ENCODE measurements at places on chromosomes 2 and 18.
A peak's percentile ranks its signal among the peaks of the same experiment; 100 is the strongest.

DNA sequence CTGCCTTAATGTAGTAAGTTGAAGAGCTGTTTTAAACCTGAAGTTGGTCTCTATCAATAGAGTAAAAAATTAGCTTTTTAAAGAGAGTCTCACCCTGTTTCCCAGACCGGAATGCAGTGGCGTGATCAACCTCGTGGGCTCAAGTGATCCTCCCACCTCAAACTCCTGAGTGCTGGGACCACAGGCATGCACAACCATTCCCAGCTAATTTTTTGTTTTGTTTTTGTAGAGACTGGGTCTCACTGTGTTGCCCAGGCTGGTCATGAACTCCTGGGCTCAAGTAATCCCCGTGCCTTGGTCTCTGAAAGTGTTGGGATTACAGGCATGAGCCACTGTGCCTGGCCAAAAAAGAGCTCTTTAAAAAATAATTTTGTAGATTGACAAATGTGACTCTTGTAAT, 40.3 kb downstream of the CRIM1 start:
- peak; percentile 54 for DNase-seq

- DNase-seq: peak; percentile 13
These were observed 76.3 kb downstream of the R3HDM1 start for GRCh38 chr2:135607561-135607960.

GRCh38 chr18:64234321-64234720, 85.4 kb upstream of the LINC00305 start:
- DNase-seq: no peak

GRCh38 chr18:48019557-48020325, 89.3 kb upstream of the SMAD2 start:
- DNase-seq: no peak

DNA sequence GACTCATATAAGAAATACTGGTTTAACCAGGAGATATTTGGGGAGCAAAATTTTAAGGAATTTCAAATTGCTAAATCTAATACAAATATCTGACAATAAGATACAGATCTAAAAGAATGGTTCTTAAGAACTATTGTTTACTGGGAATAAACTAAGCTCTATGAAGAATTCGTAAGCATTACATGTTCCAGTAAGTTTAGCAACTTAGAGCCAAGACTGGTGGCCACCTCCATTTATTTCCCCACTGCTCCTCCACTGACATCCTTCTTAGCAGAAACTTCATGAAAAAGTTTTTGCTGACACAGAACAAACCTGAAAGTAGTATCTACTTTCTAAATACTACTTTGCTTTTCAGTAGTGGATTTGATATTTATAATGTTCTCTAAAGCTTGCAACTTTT, 83.0 kb downstream of the ACSL3 start:
- peak; percentile 75 for DNase-seq

- DNase-seq: no peak
These were observed 45.5 kb downstream of the ZFP36L2 start for GRCh38 chr2:43180897-43181296.

DNA sequence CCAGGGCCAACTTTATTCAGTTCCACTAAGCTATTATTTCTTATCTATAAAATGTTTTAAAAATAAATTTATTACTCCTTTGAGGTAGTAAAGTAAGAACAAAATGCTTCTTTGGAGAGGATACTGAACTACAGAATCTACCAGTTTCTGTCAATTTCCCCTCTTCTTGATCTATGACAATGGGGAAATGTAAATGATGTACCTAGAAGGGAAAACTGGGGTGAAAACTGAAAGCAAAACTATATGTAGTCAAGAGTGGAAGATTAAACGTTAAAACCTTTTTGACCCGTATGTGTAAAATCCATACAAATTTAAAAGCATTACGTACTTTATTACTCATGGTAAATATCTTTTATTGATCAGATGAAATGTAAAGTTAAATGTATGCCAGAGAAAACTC, 1287.8 kb upstream of the TMEFF2 start:
- no peak for DNase-seq

DNA sequence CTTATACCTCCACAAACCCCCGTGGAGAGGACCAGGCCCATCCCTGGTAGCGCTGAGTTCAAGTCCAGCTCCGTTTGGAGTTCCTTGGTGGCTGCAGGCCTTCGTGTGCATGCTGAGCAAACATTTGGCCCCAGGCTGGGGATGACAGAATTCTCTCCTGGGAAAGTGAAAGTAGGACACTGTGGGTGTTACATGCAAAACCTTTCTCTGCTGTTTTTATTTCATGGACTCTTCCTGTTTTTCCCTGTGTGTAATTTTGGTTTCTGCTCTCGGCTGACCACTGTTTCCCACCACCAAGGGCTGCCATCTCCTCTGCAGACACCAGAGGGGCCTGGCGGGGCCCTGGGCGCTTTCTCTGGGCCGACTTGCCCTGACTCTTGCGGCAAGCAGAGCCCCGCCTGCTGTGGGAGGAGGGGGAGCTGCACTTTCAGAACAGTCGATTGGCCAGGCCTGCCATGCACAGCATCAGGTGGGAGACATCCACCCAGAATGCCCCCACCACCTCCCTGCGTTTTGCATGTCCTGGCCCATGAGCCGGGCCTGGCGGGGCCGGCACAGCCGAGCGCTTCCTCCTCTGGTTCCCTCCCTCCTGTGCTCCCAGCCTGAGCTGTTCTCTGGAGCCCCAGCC, 102.4 kb downstream of the CABLES1 start:
- peak; percentile 55 for DNase-seq

- DNase-seq: no peak
These were observed 734.0 kb upstream of the LINC00305 start for GRCh38 chr18:64882896-64883295.

DNA sequence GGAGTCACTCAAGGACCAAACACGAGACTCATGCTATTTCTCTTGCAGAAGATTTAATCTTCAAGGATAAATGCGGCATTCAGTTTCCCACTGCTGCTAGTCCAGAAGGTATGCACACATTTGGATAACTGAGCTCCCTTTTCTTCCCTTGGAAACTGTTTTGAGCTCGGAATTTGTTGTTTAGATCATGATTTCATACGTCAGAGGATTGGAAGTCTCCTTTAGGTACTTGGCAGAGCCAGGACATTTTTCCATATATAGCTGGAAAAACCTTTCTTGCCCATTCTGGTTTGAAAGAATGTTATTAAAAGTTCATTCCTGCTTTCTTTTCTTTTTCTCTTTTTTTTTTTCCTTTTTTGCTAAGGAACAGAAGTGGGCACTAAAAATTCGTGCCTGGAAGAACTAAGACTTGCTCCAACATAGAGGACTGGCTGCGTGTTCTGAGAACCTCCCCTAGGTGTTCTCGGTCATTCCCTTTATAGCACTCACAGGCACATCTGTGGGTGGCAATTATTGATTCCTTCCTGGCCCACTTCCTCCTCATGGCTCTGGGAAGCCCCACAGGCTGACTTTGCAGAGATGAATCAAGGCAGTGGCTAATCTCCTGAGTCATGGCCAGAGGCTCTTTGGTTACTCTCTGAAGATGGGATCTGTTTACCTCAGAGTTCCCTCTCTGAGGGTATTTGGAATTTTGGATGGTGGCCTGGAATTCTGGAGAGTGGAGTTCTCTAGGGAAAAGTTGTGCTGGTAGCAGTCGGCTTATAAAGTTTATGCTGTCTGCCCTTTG, 104.8 kb downstream of the PLCL1 start:
- DNase-seq: peak; percentile 91

DNA sequence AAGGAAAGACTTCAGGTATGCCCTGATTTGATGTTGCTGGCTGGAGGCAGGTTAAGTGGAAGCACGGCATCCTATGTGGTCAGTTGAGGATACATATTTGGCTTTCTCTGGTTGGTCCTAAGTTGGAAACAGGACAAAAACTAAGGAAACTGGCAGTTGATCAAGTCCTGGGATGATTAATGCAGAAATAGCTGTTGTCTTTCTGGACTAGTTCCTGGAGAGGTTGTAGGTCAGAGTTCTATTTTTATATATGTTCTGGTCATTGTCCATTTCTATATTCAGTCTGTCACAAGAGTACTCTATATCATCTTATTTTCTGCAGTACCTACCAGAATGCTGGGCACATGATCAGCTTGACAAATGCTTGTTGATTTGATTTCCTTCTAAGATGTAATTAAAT, 4.0 kb upstream of the SLC35F5 start:
- peak; percentile 57 for DNase-seq

- DNase-seq: no peak
These were observed 14.7 kb downstream of the AGAP1 start for GRCh38 chr2:235508371-235509160.

DNA sequence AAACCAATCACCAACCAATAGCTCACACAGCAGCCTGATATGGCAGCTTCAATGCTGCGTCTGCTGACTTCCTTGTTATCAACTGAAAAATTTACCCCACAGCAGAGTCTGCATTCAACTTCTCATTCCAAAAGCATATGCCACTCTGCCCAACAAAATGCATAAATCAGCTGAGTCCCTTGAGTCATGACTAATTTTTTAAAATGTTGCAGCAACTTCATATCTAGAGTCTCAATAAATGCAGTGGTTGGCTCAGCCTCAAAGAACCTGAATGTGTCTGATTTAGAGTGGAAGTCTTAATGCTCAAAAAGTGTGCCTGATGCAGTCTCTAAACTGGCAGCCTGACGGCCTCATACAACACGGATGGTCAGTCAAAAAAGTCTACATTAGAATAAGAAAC, 46.5 kb downstream of the FARSB start:
- DNase-seq: peak; percentile 20

GRCh38 chr2:71693286-71694270, 240.2 kb downstream of the DYSF start:
- DNase-seq: no peak

DNA sequence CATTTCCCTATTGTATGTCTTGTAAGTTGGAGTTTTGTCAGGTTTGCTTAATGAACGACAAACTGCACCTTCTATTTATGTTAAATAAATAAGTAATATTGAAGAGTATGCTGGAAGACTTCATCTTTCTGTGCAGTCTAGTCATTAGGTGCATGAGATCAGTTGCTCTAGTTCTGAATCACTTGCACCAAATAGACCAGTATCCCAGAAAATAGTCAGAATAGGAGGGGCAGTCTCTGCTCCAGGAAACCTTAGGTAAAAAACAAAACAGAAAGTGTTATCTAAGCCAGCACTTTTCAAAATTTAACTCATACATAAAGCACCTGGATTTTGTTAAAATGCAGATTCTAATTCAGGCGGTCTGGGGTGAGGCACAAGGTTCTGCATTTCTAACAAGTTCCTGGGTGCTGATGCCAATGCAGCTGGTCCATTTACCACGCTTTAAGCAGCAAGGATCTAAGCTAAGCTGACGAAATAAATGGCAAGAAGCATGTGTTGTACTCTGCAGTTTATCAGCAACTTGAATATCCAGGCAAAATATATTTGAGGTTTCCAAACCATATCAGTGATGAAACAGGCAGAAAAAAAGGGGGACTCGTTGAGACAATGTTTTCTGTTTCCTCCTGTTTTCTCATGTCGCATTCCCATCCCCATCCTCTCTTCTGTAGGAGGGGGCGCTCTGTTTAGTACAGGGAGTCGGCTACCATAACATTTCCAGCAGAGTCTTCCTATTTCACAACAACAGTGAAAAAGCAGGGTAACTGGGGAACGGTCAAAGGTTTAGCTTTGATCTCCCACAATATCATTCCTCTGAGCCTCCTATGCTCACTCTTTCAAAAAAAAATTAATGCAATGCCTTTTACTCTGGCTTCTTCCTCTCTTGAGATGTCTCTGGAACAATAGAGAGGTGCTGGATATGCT, 106.4 kb downstream of the MBD2 start:
- no peak for DNase-seq

- no peak for DNase-seq
These were observed 198.1 kb downstream of the IKZF2 start for GRCh38 chr2:212953170-212953920.

DNA sequence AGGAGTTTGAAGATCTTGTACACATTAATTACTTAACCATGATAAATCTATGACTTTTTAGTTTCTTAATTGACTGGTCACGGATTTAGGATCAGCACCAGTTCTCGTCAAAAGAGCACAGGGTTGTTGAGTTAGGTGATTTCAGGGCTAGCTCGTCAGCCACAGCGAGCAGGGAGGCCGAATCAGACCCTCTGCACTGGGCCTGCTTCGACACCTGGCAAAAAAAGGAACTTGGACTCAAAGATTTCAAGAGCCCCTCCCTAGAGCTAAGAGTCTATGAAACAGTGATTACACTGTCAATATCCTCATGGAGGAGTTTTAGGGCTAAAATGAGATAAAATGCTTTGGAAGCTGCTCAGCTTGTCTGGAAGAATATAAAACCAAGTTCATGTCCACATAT, 4.6 kb upstream of the SERTAD2 start:
- DNase-seq: no peak

DNA sequence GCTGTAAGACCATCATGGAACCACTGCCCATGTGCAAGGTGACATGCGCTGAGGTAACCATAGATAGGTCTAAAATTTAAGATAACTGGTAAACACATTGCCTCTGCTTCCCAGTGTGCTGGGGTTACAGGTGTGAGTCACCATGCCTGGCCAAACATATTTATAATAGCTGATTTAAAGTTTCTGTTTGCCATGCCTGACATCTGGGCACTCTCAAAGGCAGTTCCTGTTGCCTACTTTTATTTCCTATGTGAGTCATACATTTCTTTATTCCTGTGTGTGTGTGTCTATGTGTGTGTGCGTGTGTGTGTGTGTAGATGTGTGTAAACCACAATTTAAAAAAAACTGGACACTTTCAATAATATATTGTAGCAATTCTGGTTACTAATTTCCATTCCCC, 415.2 kb upstream of the NETO1 start:
- DNase-seq: peak; percentile 37

DNA sequence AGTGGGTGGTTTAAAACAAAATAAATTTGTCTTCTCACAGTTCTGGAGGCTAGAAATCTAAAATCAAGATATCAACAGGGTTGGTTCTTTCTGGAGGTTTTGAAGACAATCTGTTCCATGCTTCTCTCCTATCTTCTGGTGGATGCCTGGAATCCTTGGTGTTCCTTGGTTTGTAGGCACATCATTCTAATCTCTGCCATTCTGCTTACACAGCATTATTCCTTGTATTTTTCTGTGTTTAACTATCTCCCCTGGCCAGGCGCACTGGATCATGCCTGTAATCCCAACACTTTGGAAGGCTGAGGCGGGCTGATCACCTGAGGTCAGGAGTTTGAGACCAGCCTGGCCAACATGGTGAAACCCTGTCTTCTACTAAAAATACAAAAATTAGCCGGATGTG, 108.1 kb downstream of the ZRANB3 start:
- no peak for DNase-seq

DNA sequence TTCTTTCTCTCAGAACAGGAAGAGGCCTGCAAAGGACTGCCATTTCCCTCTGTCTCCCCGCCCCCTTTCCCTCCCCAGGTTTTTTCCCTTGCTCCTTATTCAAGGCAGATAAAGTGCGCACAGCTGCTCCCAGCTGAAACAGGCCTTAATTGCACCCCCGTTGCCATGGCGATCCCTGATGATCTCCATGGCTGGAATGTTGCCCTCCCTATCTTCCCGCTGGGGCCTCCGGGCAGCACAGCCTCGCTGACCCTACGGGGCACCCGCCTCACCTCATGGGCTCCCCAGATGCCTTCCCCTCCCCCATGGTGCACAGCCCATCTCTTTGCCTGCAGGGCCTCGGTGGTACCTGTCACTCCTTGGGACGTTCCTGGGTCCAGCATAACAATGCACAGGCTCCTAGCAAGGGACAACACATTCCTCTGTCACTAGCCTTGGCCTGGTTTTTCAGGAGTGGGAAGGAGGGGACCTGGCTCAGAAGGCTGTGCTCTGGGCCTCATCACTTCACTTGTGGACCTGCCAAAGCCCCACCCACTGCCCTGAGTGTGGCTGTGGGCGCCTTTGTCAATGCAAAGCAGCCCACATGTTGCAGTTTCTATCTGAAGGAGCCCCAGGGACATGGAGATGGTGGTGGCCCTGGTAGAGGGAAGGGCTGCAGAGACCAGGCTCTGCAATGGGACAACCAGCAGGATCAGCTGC, 115.0 kb downstream of the CELF4 start:
- DNase-seq: no peak
